ENCODE measurements at places on chromosomes 2 and 18.

- DNase-seq: no peak
Measured at GRCh38 chr2:102891296-102891695, 129.5 kb downstream of the TMEM182 start.

DNA sequence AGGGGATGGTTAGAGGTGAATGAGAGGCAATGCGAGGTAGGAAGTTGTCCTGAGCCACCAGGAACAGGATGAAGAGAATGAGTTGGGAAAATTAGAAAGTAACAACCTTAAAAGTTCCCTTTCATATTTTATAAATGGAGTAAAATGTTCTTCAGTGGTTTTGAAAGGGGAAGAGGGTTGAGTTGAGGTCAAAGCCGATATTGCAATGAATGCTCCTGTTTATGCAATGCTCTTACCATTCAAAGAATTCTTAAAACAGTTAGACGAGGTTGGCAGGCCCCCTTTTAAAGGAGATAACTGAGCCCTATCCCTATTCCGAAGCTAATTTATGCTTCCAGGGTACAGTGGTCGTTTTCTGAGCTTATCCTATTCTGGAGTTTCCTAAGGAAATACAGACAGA, 2110.3 kb upstream of the CELF4 start:
- no peak for DNase-seq

- no peak for DNase-seq
Measured at GRCh38 chr2:215530191-215530968, 94.5 kb upstream of the FN1 start.

DNA sequence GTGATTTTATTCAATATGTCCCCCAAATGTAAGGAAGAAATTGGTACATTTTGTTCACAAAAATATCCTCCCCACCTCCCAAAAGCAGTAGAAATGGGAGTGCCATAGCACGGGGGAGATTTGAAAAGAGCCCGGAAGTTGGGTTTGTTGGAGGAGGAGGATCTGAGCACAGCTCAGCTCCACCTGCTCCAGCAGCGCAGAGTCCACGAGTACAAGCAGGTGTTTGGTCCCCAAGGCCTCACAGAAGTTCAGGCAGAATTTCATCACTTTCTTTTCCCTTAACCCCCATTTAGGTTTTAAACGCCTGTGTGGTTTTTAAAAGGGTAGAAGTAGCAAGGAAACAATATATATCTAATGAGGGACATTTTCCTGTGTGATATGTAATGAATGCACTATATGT, 56.0 kb downstream of the TRAPPC12 start:
- no peak for DNase-seq

DNA sequence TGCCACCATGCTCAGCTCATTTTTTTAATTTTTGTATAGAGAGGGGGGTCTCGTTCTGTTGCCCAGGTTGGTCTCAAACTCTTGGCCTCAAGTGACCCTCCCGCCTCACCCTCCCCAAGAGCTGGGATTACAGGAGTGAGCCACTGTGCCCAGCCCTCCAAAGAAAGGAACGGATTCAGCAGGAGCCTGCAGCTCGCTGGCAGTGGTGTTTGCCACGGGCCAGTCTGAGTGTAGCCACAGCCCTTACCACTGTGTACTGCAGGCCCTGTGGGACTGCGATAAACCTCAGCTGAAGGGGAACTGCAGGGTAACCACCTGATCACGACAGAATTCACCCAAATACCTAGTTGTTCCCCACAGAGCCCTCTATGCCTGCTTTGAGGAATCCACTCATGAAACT, 6.8 kb downstream of the COPS9 start:
- DNase-seq: no peak

DNA sequence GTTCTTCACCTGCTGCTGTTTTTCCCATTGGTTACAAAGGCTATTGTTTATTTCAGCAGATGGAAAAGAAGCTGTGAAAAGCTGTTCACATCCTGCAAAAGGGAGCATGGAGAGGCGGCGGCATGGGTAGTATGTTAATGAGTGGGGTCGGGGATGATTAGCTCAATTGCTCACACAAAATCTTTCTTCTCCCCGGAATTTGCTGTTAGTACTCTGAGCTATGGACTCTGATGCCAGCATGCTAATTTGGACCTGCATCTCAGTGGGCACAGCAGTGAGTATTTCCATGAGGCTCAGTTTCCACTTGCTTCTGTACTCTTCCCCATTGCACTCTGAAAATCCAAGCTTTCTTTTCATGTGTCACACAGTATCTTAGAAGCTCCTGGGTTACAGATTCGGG, 61.6 kb downstream of the DNER start:
- DNase-seq: no peak

DNA sequence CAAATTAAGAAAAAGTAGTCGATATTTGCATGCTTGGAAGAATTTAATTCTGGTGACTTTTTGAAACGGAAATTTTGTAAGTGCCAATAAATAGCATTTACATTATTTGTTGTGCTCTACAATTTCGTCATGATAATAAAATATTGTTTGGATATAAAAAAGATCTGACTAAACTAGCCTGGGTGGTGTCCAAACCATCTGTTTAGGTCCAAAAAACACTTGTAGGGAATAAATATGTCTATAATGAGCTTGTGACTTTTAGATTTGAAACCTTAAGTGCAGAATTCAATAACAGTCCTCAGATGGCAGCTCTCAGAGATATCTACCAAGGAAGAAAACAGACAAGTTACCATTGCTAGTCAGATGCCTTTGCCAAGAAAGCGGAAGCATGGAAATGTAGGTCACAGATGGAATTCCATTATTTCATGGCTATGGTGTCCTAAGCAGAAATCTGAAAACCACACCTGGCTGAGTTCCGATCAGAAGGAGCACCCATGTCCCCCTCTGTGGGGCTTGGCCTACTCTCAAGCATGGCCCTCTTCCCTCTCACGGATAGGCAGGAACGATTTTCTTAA, 731.1 kb downstream of the RNF144A start:
- DNase-seq: no peak

DNA sequence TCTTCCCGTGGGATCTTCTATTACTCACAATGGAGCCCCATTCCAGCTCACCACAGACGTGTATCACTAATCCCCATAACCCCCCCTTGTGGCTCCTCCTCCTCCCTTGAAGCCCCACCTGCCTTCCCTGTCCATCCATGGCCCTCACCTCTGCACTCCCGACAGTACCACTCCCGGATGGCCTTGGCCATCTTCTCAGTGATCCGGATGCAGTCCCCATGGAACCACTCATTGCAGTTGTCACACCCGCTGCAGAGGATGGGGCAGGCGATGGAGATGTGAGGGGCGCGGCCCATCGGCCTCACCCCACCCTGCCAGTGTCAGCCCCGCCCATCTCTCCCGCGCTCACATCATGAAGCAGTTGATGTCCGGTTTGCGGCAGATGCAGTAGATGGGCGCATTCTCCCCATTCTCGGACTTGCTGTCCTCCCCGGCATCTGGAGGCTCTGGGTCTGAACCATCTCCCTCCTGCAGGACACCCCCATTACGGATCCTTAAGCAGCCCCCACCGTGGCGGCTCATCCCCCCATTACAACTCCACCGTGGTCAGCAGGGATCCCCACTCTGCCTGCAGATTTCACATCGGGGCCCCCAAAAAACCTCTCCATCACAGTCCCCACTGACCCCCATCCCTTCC, 983 bp downstream of the CXXC1 start:
- no peak for DNase-seq

DNA sequence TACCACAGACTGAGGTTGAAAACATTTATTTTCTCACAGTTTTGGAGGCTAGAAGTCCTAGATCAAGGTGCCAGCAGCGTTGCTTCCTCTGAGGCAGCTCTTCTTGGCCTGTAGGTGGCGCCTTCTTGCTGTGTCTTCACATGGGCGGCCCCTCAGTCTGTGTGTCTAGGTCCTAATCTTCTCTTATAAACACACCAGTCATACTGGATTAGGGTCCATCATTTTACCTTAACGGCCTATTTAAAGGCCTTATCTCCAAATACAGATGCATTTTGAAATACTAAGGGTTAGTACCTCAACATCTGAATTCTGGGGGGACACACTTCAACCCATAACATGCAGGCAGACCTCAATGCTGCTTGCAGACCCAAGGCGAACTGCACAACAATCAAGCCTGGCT, 4.4 kb upstream of the RMC1 start:
- DNase-seq: peak; percentile 48

DNA sequence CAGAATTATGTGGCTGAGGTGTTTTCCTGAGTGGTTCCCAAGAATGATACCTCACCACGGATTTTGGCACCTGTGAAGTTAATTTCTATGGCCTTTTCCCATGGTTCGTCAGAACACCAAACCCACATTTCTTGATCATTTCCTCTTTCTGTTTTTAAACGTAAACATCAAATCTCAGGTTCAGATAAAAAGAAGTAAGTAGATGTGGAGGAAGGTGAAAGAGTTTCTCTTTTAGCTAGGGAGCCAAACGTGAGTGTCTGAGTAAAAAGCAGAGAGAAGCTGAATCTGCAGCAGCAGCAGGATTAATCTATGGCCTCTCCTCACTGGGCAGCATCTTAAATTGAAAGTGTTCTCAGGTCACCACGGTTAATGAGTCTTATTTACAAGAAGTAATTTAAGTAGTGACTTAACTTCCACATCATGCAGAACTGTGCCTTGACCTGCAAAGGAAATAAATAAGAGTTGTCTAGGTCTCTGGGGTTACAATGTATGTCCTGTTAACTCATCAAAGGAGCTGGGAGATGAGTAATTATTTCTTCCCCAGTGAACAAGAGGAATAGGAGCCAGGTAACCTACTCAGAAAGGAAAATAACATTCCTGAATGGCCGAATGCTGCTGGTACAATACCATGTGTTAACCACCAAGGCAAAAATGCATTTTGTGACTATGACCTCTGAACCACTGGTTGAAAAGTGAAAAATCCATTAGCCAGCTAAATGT, 139.6 kb upstream of the NETO1 start:
- DNase-seq: no peak

DNA sequence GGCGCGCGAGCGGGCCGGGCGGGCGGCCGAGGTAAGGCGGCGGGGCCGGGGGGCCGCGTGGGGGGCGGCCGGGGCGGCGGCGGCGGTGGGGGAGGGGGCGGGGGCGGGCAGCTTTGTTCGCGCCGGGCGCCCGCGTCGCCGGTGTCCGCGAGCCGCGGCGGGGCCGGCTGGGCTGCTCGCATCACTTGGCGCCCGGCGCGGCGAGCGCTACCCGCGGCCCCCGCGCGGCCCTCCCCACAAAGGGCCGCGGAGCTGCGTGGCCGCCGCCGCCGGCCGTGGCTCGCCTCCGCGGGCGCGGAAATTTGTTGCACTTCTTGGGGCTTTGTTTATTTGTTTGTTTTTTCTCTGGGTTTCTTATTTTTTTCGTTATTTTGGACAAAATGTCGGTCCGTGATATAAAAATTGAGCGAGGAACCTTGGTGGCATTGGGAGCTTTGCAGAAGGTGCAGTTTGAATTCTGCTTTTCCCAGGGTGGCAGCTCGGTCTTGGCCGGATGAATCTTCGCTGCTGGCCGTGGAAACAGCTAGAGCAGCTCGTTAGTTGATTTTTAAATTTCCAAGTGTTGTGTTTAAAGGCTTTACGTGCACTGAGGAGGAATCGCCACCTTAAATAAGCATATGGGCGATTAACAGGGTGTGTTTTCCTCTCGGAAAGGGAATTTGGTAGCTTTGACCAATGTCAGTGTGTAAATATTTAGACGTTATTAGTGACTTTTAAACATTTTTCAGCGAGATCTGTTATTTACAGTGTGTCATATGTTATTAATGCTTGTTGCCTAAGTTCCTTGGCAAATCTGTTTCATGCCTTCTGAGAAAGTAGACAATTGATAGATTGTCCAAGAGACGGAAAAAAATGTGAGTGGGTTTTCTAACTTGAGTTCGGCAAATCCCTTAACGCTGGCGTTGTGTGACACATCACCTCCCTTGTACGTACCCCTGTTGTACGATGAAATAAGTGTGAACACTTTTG, 822 bp downstream of the UBE2E3 start:
- peak; percentile 9 for DNase-seq

- no peak for DNase-seq
Measured at GRCh38 chr18:32290810-32291209, 101.0 kb downstream of the MEP1B start.

- DNase-seq: no peak
Measured at GRCh38 chr18:1777843-1778242, 793.5 kb downstream of the METTL4 start.

DNA sequence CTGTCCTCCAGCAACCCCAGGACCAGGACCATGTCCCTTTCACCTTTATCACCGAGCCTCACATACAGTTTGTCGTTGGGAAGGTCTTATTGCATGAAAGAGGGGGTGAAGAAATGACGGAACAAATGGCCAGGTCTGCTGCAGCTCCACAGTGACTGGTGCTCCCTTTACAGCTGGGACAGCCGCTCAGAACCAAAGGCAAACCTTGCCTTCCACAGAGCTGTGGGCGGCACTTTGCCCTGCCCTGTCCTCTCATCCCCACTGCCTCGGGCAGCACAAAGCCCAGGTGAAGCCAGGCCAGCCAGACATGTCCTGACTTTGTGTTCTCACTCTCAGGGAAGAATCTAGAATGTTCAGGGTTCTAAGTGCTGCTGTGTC, 961 bp downstream of the GPR55 start:
- DNase-seq: no peak

- DNase-seq: no peak
Measured at GRCh38 chr2:172087780-172088244, 2.5 kb downstream of the DLX1 start.

DNA sequence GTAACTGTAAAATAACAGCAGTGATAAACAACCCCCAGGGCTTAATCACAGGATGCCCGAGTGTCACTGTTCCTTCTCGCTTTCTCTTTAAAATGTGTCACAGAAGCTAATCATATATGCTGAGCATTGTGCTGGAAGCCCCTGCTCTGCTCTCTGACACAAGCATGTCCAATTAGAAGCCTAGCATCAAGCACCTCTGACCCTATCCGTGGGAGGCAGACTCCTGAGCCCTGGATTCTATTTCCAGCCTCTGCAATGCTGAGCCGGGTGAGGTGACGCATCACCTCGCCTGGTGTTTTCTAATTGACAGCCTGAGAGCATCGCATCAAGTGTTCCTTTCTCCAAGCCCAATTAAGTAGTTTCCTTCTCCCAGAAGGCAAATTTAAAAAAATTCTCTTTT, 19.7 kb upstream of the SCG2 start:
- no peak for DNase-seq

GRCh38 chr2:31213601-31214443, 3.5 kb downstream of the CAPN14 start:
- no peak for DNase-seq

DNA sequence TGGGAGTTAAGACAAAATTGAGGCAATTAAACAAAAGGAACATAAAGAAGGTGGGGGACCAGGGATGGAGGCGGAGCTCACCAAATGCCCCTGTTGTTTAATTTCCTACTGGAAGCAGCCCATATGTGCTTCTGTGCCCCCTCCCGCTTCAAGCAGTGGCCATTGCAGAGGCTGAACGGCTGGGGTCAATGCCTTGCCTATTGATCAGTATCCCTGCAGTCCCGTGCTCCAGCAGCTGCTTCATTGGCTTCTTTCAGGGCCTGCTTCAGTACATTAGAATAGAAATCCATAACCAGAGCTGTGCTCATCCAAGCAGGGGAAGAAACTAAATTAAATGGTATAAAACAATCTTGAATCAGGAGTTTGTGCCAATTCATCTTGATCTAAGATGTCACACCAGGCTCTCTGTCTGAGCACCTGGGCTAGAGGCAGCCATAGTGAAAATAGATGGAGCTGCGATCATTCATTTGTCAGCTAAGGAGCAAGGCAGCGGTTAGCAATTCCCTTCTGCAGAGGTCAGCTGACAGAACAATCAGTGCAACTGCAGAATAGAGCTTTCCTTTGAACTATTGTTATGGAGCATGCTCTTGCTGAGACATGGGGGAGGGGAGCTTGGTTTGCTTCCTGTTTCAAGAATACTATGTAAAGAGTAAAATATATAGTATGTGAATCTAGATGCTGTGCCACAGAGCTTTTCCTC, 222.4 kb downstream of the WDR7 start:
- no peak for DNase-seq
